ENCODE measurements at places on chromosomes 13 and 19. TPM values are rescaled to one million over a fixed set of nuclear protein-coding genes. Genes with fewer than 3 reads are reported as not detected.

CYP4F8 gene
- not detected for total RNA-seq

STK11 gene
- 51.4 TPM for total RNA-seq

APLP1 gene
- total RNA-seq, result 20.4 TPM

TGFBR3L gene
- total RNA-seq, result not detected

RB1 gene
- total RNA-seq, result 20.8 TPM

DIRAS1 gene
- 0.90 TPM for total RNA-seq

SHC2 gene
- total RNA-seq, result 0.54 TPM

BRCA2 gene
- total RNA-seq, result 2.1 TPM

IRS2 gene
- 27.6 TPM for total RNA-seq

FGF21 gene
- not detected for total RNA-seq

ZNF90 gene
- total RNA-seq, result 0.16 TPM

BRSK1 gene
- total RNA-seq, result 10.2 TPM

ZNF724 gene
- total RNA-seq, result 1.8 TPM

GNG7 gene
- not detected for total RNA-seq
